Stimulated activated CD8-positive, alpha-beta memory T cell treated with anti-CD3 and anti-CD28 coated beads, Interleukin-7, amount 100 ng/mL, for 1 hour (primary cell): ENCODE measurements at places on chromosomes 12 and 14.

DNA sequence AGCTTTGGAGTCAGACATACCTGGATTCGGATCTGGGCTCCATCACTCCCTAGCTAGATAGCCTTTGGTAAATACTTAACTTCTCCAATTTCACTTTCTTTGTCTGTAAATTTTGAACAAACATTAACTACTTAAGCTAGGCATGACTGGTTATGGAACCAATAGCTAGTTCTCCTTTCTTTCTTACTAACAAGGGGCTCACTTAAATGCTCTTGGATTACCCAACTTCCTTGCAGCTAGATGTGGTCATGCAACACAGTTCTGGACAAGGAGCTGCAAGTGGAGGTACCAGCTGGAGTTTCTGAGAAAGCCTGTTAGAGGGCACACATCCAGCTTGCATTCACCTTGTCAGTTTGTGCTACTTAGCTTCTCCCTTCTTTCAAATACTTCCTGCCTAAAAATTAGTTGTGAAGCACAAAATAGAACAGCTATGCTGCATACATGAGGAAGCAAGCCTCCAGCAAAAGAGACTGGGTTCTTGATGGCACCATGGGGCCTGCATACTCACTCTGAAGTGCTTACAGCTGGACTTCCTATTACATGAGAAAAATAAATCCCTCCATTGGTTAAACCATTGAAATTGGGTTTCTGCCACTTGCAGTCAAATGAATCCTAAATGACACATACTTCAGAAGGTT, 210.1 kb upstream of the EEA1 start:
- no peak for DNase-seq

GRCh38 chr14:49545716-49546115, 40.5 kb downstream of the RPS29 start:
- no peak for DNase-seq

- DNase-seq, result no peak
These were observed 749 bp downstream of the GALNT6 start for GRCh38 chr12:51390457-51390856.

- DNase-seq, result no peak
These were observed 75.9 kb downstream of the AEBP2 start for GRCh38 chr12:19515179-19515578.

DNA sequence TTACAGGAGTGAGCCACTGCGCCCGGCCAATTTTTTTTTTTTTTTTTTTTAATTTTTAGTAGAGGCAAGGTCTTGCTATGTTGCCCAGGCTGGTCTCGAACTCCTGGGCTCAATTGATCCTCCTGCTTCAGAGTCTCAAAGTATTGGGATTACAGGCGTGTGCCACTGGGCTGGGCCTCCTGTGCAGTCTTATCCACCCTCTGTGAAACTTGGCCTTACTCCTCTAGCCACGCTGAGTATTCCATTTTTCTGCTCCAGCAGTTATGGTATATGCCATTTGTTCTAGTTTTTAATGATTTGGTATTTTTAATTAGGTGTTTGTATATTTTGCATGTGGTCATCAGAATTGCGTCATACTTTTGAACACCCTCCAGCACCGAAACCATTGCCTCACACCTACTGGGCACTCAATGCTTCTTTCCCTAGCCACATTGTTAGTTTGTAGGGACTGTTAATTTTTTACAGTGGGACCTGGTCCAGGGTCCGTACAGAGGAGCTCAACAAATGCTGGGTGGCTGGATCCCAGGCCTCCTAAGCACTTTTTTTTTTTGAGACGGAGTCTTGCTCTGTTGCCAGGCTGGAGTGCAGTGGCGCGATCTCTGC, 11.4 kb downstream of the RIOX1 start:
- no peak for DNase-seq

- no peak for DNase-seq
These were observed 844.0 kb upstream of the LRFN5 start for GRCh38 chr14:40762685-40763084.

GRCh38 chr14:33045760-33046159, 107.1 kb downstream of the NPAS3 start:
- DNase-seq, result no peak
